Fibroblast of skin of left quadriceps (primary cell): ENCODE measurements at places on chromosomes 16 and 17.

DNA sequence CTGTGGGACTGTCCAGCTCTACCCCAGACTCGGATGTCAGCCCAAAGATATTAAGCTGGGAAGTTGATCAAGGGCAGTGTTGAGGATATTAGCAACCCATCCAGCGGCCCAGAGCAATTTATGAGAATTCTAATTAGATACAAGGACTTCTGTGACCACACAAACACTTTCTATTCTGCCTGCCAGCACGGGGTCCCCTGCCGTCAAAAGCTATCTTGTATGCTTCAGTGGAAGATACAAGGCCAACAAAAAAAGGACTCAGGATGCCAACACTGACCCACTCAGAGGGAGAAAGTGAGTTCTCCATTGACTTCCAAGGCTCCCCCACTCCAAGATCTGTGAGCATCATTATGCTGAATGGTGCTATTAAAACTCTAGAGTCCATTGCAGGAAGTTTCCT, 390.7 kb downstream of the GRIN2A start:
- DNase-seq, result no peak

- DNase-seq, result no peak
Observed at GRCh38 chr16:27317738-27318391, 4.1 kb downstream of the IL4R start.

DNA sequence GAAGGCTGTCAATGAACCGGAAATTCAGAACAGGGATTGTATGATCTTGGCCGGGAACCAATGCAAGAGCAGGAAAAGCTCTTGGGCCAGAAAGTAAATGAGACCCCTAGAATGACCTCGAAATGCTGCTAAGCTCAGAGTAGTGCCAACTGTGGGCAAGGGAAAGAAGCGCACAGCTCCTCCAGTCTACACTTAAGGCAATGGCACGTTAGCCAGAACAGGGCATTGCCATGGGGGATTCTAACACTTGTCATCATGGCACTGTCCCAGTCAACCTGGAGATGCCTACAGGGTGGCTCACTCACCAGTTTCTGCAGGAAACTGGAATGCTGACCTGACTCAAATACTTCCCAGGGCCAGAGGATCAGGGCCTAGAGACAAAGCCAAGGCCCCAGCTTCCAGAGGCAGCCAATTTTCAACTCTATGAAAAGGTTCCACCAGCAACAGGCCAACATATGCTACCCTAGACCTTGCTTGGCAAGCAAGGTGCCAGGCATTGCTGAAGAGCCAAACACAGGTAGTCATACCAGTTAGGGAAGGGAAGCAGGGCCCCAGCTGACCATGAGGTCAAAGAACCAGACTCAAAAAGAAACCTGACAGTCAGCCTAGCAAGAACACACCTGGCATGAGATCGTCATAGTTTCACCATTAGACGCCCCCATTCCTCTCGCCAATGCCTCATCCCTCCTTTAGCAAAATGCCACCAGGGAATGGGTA, 34.9 kb downstream of the ARHGAP17 start:
- no peak for DNase-seq

GRCh38 chr17:1452836-1453235, 3.2 kb downstream of the CRK start:
- no peak for DNase-seq
